ENCODE measurements at places on chromosomes 7 and 10.

DNA sequence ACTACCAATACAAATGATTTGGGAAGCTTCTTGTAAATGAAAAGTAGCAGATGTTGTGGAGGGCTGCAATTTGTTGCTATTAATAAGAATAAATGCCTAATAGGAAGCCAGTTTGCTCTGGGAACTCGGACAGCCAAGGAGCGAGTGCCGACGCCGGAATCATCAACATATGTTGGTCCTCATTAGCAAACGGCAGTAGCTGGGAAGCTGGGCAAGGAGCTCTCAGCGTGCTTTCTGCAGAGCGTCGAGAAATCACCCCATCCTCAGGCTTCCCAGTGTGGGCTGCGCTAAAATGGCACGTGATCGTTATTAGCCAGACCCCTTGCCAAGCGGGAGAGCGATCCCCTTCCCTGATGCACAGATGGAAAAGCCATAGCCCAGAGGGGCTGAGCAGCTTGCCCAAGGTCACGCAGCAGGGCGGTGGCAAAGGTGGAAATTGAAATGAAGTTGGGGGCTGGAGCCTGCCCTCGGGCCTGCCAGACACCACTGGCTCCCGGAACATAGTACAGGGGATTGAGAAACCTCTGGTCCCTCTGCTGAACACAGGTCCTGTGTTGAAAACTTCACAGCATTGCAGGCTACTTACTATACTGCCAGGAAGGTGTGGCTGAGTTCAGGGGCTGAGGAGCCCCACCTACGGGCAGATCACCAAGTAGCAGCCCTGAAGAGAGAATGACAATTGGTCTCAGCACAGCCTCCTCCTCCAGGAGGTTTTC lies 326.9 kb downstream of the PLXNA4 start:
- DNase-seq: no peak

- DNase-seq: no peak
Measured at GRCh38 chr10:114854906-114855305, 33.3 kb downstream of the FHIP2A start.

DNA sequence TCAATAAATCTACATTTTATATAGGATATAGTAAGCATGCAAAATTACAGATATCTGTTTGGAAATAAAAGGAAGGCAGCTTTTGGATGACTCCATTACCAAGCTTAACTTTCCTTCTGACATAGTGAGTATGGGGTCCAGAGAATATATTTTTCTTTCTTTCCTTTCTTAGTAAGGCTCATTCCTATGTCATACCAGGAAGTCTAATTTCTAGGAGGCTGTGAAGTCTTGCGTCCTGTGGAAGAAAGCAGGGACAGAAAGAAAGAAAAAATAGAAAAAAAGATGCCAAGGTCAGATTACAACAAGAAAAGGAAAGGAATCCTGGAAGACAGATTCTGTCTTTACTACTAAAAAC lies 36.3 kb downstream of the AKR1C8 start:
- no peak for DNase-seq

DNA sequence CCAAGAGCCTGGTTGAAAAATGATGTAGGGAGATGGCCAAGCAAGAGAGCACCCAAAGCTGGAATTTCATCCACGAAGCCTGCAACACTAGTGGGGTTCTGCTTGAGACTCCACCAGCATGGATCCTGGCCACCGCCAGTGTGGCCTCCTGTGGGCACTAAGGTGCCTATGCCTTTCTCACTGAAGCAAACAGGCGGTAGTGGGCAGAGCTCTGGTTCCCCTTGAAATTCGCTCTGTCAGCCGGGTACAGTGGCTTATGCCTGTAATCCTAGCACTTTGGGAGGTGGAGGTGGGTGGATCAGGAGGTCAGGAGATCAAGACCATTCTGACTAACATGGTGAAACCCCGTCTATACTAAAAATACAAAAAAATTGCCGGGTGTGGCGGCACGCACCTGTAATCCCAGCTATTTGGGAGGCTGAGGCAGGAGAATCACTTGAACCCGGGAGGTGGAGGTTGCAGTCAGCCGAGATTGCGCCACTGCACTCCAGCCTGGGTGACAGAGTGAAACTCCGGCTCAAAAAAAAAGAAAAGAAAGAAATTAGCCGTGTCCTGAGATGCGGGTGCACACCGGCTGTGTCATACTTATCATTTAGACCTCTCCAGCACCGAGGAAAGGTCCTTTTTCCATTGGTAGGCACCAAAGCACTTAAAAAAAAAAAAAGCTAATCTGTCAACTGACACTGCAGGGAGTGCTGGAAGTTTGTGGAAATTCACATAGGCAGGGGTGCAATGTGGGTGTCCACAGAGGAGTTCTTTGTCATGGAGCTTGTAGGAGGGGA lies 28.3 kb downstream of the CCM2 start:
- DNase-seq: no peak

- no peak for DNase-seq
Measured at GRCh38 chr7:146645383-146645976, 528.9 kb downstream of the CNTNAP2 start.

DNA sequence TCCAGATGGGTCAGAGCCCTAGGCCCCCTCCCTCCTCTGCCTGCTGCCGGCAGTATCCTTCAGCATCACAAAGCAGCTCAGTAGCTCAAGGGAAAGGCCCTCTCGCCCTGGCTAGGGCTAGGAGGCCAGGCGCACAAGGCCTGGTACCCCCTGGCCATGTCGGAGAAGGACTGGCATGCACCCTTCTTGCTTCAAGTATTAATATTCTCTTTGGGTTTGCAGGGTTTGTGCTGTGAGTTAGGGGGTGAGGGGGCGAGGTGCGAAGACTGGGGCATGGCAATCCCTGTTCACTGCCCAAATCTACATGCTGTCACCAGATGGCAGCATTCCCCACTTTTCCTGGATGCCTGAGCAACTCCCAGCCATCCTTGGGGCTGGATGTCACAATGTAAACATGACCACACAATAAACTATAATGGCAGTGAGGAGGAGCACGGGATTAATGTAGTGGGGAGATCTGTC lies 105.2 kb downstream of the NEURL1 start:
- DNase-seq: no peak

DNA sequence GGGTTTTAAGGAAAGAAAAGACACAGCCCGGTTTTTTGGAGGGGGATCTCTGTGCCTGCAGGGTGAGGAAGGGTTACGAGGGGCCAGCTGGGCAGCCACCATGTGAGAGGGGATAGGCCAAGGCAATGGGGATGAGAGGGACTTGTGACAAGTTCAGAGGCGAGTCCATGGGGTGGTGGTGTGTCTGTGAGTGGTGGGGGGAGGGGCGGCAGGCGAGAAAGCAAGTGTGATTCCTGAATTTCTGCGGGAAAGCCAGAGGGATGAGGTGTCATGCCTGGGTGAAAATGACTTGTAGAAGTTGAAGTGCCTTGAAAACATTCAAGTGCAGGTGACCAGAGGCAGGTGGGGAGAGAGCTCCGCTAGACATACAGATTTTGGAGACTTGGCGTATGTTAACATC lies 61.0 kb upstream of the RNF32 start:
- no peak for DNase-seq

DNA sequence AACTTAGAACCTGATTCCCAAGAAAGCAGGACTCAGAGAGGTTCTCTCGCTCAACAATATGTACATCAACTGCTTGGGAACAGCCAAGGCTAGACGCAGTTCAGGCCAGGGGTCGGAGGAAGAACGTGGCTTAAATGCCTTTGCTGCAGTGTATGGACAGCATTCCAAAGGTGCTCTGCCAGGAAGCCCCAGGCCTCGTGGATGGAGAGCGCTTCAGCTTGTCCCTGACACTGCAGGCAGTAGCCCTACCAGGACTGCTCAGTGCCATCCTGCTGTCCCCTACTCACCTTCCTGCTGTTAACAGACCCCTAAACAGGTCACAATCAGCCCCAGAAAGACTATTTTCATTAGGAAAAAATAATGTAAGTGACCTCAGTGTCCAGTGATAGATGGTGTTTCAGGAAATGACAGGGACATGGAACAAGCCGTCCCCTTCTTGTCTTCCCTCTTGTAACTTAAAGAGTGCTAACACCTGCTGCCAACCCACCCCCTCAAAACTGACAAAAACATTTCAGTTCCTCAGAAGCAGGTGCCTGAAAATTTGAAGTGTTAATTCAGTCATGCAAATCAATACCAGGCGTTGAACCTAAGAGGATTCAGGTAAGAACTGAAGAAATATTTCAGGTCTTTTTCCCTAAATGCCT lies 16.5 kb downstream of the CREB3L2 start:
- DNase-seq: no peak

DNA sequence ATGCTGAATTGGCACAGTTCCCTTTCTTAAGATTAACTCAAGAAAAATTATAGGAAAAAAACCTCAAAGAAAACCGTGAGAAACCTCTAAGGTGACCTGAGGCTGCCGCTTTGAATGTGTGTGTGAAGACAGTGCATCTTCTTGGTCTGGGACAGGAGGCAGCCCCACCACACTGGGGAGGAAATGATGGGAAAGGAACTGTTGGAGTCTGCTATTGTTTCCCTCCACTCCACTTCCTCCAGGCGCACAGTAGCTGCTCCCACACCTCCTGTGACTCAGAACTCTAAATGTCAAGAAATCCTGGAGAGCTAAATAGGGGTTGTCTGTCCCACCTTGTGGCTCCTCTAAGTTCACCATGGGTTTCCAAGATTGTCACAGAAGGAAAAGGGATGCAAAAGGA lies 179.4 kb downstream of the PDE1C start:
- DNase-seq: no peak

GRCh38 chr10:119368991-119369869 lies 161.9 kb downstream of the GRK5 start:
- no peak for DNase-seq

DNA sequence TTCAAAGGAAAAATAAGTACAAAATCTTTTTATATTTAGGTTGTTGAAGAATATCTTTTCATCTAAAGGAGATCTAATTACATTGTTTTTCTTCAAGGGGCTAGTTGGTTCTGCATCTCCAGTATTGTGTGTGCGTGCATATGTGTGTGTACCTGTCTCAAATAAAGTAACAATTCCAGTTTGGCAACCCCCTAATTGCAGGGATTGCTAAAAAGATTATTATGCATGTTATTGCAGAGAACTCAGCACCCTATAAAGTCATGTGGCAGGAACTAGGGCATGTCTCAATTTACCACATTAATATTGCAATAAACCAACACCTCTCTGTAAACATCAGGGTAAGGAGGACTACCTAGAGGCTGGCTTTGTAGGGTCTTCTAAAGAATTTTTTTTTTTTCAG lies 37.0 kb downstream of the MRPS33 start:
- no peak for DNase-seq

DNA sequence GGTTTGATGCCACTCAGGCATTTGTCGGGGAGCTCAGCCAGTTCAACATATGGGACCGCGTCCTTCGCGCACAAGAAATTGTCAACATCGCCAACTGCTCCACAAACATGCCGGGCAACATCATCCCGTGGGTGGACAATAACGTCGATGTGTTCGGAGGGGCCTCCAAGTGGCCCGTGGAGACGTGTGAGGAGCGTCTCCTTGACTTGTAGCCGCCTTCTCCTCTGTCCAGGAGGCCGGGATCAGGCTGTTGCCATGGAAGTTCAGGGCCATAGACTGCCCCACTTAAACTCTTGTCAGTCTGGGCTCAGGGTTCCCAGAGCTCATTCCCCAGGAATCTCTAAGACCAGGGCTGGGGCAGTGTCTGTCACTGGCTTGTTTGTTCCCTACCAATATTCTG lies 11.3 kb downstream of the NPTX2 start:
- DNase-seq: no peak

DNA sequence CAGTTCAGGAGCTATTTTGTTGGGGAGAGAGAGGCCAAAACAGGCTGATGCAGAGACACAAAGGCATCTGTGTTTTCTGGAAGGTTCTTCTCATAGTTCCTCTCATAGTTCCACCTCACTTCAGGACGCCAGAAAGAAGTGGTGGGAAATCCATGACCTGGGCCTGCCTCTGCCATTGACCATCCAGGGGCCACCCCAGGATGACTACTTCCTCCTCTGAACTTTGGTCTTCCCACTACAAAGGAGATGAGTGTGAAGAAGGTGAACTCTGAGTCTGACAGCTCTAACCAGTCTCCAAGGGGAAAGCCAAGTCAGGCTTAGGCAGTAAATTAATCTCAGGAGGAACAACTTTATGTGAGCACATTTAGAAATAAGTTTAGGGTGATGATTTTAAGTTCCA lies 175.8 kb upstream of the TCF7L2 start:
- DNase-seq: no peak

GRCh38 chr7:139784648-139785047 lies 6.8 kb upstream of the HIPK2 start:
- no peak for DNase-seq

GRCh38 chr10:47412869-47413268 lies 28.8 kb upstream of the ZNF488 start:
- no peak for DNase-seq

DNA sequence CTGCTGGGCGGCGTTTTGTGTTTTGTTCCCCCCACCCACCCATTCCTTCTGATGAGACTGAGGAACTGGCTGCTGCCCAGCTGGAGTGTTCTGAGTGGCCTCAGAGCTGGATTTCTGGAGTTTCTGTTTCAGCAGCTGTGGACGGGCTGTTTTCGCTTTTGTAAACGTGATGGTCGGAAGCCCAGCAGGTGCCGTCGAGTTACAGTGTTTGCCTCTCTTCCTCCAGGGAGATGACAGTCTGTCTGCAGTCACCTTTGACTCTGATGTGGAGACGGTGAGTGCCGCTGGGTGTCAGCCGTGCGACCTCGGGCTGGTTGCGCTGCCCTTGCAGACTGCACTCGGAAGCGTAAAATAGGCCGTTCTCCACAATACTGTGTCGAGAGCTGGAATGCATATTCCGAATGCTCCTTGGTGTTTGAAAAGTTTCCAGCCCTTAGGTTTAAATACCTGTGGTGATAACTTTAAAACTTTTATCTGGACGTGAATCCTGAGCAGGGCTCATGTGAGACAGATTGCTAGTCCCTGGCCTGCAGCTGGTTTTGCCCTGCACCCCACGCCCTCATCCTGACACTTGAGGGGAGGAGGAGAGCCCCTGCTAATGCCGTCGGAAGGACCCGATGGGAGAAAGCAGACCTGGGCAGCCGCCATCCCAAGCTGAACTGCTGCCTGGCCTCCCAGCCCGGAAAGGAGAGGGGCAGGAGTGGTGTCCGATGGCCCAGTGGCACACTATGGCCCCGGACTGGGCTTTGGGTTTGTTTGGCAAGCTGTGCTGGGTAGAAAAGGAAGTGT lies 8.3 kb downstream of the IQCE start:
- DNase-seq: no peak

DNA sequence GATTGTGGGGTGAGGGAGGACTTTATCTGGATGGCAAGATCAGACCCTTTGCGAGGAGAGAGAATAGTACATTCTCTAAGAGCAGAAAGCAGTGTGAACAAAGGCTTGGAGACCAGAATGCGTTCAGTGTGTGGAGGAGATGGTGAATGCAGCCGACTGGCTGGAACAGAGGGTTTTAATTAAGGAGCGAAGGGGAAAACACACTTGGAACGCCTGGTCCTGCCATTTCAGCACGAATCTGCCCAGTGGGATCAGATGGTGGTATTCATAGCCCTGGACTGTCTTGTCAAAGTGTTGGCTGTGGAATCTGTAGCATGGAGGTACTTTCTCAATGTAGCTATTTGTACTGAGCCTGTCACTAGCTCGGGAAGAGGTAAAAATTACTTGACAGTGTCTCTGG lies 260.9 kb downstream of the SLC25A13 start:
- no peak for DNase-seq

GRCh38 chr7:38756521-38756920 lies 125.3 kb upstream of the AMPH start:
- no peak for DNase-seq

- no peak for DNase-seq
Measured at GRCh38 chr10:35949811-35950211, 307.7 kb upstream of the FZD8 start.

- DNase-seq: no peak
Measured at GRCh38 chr7:50436133-50436806, 13.9 kb downstream of the FIGNL1 start.

- DNase-seq: no peak
Measured at GRCh38 chr10:63168821-63169462, 35.8 kb downstream of the NRBF2 start.
